ENCODE measurements at places on chromosomes 16 and 17.
A peak's percentile ranks its signal among the peaks of the same experiment; 100 is the strongest.

- no peak for DNase-seq
Observed at GRCh38 chr17:15096511-15096910, 168.6 kb downstream of the PMP22 start.

DNA sequence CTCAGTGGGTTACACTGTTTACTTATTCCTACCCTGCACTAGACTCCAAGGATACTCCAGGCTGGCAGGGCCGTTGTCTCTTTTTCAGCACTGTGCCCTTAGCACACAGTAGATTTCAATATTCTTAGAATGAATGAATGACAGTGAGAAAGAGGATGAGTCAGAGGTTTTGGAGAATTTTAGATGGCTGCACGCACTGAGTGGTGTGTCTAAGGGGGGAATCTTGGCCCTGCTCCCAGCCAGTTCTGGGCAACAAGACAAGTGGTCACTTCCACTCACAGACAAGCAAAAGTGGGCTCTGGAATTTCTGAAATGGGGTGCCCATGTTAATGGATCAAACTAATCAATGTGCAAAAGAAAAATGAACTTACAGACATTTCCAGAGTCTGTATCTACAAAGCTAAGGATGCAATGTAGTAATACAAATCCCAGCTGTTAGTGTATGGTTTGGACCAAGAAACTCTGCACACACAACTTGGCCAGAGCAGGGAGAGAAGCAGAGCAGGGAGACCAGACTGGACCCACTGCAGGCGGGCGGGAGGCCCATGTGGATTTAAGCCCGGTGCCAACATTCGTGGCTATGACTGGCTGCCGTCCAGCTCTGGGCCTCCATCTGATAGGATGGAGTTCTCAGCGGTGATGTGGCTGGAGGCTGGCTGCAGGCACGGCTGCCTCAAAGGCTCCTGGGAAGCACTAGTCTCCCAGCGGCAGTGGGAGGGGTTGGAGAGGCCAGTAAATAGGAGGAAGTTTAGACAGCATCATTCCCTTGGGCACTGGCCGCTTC lies 95.6 kb upstream of the CDYL2 start:
- no peak for DNase-seq

DNA sequence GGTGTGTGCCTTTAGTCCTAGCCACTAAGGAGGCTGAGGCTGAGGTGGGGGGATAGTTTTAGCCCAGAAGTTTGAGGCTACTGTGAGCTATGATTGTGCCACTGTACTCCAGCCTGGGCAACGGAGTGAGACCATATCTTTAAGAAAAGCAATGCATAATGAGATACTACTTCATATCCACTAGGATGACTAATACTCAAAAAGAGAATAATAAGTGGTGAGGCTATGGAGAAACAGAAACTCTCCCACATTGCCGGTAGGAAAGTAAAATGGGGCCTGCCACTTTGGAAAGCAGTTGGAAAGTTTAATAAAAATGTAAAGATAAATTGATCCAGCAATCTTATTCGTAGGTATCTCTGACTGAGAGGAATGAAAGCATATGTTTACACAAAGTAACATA lies 4.6 kb upstream of the NPIPB2 start:
- no peak for DNase-seq

GRCh38 chr17:33500151-33500550 lies 207.1 kb upstream of the ASIC2 start:
- DNase-seq = no peak

DNA sequence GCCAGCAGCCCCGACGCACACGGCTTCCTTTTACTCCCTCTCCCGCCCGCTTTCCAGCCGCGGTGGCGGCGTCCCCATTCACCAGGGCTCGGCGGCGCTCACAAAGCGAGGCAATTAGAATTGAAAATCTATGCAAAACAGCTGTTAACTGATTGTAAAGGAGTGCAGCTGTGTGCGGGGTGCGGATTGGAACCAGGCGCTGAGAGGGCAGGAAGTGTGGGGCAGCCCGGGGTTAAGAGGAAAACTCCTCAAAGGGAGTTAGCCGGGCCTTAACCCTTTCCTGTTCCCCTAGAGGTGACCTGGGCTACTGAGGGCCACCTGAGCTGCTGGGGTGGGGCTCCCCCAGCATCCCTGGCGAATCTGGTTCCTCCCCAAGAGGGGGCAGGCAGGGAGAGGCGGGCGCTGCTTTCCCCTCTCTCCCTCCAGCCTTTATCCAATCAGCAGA lies 5.8 kb upstream of the GSE1 start:
- no peak for DNase-seq

DNA sequence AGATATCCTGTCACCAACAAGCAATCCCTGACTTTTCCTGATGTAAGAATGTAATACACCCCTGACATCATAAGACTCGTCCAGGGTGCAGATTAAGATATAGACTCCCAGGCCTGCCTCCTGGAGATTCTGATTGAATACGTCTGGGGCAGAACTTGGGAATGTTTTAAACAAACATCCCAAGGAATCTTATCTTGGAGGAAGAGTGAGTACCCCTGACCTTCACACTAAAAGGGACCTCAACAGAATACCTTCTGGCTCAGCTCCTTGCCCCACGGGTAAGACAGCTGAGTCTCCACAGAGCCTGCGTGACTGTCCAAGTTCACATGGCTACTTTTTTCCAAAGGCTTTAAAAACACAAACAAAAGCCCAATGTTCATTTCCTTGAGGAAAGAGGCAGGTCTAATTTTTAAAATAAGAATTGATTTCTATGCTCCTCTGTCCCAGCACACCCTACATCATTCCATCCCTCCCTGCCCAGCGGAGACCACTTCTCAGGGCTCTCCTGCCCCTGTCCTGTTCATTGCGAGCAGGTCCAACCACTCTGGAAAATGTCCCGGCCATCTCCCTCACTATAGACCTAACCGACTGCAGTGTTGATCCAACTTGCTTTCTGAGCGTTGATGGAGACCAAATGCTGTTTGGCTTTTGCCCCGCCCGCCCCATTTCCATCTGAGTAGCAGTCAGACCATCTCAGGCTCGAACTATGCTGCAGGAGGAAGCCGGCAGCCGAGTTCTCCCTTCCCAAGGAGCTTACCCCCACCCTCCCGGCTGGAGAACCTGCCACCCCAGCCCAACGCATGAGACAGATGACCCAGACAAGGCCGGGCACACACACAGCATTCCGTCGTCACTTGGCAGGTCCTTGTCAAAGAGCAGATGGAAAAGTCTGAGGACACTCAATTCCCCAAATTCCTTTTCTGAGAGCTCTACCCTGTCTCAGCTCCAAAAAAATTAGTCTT lies 44.1 kb upstream of the MYH10 start:
- no peak for DNase-seq

GRCh38 chr16:11224096-11224893 lies 31.7 kb downstream of the SOCS1 start:
- DNase-seq = peak; percentile 68

DNA sequence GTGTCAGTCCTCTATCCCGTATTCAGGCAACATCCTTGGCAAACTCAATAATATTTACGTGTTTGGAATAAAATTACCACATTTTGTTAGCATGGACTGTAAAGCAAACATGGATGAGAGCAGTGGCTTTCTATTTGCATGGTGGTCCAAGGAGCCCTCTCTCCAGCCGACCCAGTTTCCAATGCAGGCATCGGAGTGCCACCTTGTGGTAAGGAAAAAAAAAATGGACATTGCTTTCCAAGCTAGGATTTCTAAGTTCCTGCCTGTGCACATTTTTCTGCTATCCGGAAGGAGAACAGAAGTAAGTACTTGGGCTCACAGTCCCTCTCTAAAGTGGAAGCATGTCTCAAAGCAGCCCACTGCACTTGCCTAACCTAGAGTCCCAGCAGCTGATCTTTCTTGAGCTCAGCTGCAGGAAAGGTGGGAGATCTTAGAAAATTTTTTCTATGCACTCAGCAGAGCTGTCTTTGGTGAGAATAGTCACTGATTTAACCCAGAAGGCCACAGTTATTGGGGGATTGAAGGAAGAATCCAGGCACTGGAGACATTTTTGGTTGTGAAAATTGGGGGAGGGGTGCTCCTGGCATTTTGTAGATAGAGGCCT lies 46.0 kb upstream of the ERCC4 start:
- no peak for DNase-seq

DNA sequence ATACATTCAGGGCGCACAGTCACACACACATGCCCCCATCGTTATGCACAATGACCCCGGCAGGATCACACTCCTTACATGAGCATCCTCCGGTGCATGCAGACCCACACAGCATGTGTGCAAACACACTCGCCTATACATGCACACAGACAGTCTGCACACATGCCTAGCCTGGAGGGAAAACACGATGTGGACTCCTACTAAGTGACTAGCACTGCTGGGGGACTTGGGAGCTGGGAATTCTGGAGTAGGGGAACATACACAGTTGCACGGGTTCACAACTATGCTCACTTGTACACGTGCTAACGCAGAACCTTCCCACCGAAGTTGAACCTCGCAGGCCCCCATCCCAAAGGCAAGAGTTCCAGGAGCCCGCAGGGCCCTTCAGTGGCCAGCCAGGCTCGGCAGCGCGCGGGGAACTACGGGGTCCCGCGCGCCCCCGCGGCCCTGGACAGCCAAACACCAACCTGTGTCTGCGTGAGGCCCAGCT lies 2.0 kb downstream of the DLX3 start:
- no peak for DNase-seq

DNA sequence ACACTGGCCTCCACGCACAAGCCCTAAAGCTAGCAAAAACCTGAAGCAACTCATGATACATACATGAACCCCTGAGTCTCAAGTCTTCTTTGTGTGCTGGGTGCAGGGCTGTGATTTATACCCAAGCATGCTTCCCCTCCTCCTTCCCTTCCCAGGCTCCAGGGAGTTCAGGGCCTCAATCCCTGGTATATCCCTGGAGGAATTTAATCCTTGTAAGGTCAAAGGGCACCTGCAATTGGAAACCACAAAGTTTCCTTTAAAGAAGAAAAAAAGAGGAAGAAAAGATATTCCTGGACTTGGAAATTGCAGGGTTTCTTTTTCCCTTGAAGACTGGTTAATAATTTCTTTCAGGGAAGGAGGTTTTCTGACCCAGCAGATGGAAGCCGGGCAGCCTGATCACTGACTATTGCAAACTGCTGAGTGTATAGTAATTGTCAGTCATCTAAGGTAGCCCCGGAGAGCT lies 182.3 kb downstream of the AATF start:
- DNase-seq = no peak

DNA sequence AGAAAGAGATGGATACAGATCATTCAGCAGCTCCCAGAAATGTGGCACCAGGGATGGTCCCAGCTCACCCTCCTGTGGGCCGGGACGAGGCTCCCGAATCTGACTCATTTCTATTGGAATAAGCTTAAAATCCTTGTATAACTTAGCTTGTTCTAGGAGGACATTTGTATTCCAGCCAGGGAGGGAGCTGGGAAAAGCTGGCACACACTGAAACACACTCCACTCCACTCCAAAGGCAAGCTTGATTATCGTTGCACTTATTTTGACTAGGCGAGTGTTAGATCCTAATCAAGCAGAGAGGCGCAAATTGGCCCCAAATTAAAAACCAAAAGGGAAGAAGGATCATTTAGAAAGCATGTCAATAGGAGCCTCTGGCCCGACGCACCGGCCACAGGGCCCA lies 339.5 kb downstream of the HS3ST4 start:
- DNase-seq = no peak

- DNase-seq = no peak
Observed at GRCh38 chr17:59572301-59572924, 7.0 kb downstream of the DHX40 start.
